ENCODE measurements at places on chromosomes 16 and 17.

- DNase-seq, result peak; percentile 50
These were observed 14.7 kb downstream of the CA7 start for GRCh38 chr16:66858740-66859396.

DNA sequence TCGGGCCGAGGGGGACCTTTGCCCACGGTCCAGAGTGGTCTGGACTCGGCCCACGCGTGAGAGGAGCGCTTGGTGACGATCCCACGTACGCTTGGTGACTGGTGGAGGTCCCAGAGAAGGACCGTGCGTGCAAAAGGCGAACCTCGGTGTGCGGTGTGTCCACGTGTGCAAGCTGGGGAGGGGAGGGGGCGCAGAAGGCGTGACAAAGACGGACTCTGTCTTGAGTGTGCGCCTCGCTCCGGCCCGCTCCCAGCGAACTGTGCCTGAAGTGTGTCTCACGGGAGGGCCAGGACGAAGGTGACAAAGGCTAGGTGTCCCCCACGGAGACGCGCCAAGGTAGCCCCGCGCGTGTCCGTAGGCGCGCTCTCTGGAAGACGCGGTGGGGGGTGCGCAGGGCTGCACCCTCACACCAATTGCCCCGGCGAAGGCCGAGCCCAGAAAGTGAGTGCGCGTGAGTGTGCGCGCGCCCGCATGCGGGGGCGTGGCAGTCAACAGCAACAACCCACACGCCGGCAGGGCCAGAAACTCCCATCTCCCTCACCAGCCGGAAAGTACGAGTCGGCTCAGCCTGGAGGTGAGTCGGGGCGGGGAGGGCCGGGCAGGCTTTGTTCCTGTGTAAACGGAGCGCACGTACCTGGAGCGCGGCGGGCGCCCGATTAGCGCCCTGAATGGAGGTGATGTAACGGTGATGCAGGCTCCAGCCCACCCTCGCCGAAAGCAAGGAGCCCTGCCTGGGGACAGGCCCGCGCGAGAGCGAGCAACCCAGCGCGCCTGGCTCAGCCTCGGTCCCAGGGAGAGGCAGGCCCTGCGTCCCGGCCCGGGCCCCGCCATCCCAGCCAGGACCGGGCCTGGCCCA is at the start of gene GPRC5C:
GPRC5C (plus strand) TSS at position 521 of the 856 bp plus-strand sequence. CDS start 7,689 bp downstream, outside the sequence.
- DNase-seq, result no peak

GRCh38 chr16:65845466-65846209 is 520.9 kb upstream of the CDH5 start:
- no peak for DNase-seq

DNA sequence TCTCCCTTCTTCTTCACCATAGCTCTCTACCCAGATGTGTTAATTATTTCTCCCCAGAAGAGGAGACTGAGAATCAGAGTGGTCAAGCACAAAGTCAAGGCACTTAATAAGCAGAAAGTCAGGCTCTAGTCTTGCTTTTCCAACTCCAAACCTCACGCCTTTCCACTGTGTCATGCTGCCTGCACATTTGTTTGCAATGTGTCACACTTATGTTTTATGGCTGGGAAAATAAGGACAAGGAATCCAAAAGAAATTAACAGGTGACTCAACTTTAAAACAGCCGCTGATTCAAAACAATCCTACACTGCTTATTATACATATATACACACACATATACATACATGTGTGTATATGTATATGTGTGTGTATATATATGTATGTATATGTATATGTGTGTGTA is 255.7 kb upstream of the DYNLRB2 start:
- DNase-seq, result no peak

GRCh38 chr16:86462334-86463084 is 47.8 kb upstream of the FOXF1 start:
- no peak for DNase-seq

GRCh38 chr16:58110571-58111301 is 18.4 kb downstream of the CFAP20 start:
- DNase-seq, result no peak

DNA sequence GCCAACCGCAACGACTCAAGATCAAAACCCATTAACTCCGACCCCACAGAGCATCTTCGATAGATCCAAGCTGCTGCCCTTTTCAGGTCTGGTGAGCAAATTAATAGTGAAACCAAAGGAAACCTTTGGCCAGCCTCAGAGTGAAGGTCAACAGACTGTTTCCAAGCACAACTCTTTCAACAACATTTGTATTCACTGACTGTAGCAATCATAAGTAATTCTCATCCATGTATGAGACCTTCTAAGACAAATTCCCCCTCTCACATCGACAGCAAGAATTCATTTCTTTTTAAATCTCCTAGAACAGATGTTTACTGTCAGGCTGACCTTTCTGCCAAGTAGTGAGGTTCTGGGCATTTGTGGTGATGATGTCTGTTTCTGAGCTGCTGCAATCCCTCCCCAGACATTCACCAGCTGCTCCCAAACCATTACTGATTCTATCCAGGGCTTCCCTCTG is 64.2 kb downstream of the SLC39A11 start:
- peak; percentile 78 for DNase-seq

GRCh38 chr16:89446136-89446974 is 44.0 kb downstream of the ANKRD11 start:
- DNase-seq, result no peak

DNA sequence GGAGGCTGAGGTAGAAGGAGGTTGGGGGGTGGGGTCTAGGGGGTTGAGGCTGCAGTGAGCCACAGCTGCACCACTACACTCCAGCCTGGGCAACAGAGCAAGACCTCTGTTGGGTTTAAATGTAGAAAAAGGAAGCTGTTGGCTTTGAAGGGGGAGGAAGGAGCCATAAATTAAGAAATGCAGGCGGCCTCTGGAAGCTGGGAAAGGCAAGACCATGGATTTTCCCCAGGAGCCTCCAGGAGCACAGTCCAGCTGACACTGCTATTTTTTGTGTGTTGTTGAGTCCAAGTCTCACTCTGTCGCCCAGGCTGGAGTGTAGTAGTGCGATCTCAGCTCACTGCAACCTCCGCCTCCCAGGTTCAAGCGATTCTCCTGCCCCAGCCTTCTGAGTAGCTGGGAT is 15.9 kb downstream of the LITAF start:
- DNase-seq, result no peak

DNA sequence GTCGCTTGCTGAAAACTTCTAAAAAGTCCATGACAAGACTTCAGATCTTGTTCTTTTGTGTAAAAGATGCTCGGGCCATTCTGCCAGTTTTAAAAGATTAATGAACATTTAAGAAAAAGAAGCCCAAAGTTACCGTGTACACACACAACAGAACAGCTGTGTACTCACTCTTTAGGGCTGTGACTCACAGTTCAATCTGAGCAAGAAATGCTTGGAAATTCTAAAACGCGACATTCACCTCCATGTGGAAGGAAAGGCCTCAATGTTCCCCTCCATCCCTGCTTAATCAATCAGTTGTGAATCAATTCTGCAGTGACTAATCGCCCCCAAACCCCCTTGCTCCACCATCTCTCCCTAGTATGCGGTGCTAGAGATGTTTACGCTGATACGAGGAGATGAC is 609.9 kb upstream of the SALL1 start:
- DNase-seq, result no peak

- DNase-seq, result peak; percentile 73
These were observed at the start of gene TMC6 for GRCh38 chr17:78128551-78129350. TSS of gene TMC6 (minus strand) at chr17:78128755. CDS start at chr17:78126832, 1,923 bp downstream.

- DNase-seq, result no peak
These were observed 23.6 kb downstream of the USP6 start for GRCh38 chr17:5139458-5139732.

DNA sequence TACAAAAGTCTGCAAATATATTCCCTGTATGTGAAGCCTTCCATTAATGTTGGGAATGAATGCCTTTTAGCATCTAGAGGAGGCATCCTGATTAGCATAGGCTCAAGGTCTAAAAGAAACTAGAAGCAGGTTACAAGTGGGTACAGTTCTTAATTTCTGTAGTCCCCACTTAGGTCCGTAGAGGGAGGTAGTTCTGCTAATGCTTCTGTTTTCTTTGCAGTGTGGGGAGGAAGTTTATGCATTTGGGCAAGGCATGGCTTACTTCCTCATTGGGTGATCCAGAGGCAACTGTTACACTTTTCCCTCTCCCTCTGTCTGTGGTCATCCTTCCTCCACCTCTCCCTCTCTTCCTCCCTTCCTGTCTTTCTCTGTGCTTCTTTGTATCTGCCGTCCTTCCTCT is 108.4 kb upstream of the ZKSCAN2 start:
- no peak for DNase-seq

- DNase-seq, result no peak
These were observed 47.5 kb upstream of the RRN3 start for GRCh38 chr16:15141586-15141985.

DNA sequence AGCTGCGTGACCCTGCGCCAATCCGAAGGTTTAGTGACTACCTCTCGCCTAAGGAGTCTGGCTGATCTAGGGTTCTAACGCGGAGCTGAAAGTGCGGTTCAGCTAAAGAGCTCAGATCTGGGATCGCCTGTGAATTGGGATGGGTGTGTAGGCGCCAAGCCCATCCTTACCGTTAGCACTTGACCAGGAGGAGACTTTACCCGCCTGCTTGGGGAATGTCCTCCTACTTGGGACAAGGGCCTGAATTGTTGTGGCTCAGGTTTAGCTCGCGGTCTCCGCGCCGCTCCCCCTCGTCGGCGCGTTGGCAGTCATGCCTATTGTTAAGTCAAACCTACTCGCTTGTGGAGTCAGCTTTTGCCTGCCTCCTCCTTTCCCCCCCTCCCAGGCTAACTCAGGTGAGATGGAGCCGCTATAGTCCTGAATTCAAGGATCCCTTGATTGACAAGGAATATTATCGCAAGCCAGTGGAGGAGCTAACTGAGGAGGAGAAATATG is 480 bp downstream of the MRPS7 start:
- no peak for DNase-seq

GRCh38 chr17:80981062-80981902 is 10.4 kb upstream of the CHMP6 start:
- DNase-seq, result peak; percentile 59

DNA sequence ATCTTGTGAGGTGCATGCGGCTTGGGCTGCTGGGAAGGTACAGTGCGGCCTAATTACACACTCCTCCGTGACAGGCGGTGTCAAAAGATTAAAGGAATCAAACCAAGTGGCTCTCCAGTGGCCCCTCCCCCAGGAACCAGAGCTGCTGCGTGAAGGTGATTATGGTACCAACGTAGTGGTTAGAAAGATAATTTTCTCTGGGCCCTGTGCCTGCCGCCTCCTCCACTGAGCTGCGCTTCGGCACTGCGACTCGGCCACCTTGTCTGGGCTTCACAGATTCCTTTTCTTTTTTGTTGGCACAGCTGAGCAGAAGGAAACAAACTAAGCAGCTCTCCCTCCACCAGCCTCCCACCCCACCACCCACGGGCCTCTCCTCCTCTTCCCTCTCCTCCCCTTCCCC is 113.2 kb upstream of the SDK2 start:
- no peak for DNase-seq

DNA sequence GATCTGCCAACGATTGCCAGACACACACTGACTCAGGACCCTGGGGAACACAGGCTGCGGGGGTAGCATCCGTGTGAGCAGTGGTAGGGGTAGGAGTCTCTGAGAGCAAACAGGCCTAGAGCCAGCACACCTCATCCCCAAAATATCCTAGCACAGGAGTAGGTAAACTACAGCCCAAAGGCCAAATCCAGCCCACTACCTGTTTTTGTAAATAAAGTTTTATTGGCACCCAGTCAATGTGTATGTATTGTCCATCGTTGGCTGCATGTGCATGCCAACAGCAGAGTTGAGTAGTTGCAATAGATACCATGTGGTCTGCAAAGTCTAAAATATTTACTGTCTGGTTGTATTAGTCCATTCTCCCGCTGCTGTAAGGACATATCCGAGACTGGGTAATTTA is 55.5 kb upstream of the GPRC5B start:
- DNase-seq, result no peak

DNA sequence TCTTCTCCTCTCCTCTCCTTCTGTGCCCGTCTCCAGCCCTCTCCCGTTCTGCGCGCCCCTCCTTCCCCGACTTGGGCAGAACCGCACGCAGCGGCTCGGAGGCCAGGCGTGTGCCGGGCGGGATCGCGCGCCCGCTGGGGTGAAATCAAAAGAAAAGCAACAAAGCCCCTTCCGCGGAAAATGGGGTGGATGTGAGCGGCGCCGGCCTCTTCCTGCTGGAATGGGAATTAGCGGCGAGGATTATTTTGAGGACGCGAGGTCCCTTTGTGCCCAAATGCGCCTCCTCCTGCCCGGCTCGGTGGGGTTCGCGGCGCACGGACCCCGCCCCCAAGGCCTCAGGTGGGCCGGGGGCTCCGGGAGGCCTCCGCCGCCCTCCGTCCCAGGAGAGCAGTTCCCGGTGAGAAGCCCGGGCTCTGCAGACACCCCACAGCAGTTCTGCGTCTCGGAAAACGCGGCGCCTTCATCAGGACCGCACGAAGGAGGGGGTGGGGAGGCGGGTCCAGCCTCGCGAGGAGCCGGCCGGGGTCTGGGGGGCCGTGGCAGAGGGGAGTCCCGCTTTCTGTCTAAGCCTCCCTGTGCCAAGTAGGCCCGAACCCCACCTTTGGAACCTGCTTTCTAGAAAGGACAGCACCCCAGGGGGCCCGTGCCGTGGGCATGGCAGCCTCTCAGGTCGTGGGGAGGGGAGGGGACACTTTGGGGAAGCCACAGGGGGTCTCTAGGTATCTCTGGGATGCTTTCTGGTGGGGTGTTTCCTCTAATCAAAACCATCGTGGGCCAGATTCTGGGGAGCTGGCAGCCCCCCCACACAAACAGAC is 91.0 kb upstream of the CBX4 start:
- DNase-seq, result no peak

- no peak for DNase-seq
These were observed 90.4 kb upstream of the PLEKHM1 start for GRCh38 chr17:45580924-45581323.

DNA sequence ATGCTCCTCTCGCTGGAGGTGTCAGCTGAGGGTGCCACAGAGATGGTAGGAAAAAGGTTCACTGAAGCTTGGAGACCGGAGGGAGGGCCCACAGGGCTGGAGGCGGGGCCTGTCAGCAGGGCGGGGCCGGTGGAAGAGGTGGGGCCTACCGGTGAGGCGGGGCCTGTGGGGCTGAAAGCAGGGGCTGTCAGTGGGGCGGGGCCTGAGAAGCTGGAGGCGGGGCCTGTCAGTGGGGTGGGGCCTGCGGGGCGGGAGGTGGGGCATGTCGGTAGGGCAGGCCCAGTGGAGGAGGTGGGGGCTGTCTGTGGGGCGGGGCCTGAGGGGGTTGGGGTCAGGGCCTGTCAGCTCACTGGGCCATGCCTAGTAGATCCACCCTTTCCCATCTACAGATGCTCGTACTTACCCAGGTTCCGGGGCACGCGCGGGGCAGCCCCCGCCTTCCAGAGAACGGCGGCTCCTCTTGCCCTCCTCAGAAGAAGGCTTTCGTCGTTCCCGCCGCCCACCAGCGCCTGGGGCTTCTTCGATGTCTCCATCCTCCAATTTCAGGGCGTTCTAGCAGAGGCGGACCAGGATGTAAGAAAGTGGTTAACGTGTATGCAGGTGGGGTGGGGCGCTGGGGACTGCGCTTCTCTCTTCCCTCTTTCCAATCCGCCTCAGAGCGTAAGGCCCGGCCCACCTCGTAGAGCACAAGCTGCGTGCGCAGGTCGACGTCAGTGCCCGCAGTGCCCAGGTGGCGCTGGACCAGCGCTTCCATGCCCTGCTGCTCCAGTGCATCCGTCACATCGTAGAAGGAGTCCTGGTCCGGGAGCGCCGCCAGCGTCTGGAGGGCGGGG is 9.8 kb downstream of the TMEM208 start:
- DNase-seq, result peak; percentile 69

GRCh38 chr17:27494192-27495091 is 38.2 kb downstream of the KSR1 start:
- DNase-seq, result no peak

All from hepatic stellate cell (primary cell).